ENCODE measurements at places on chromosomes 2 and 18. TPM values are rescaled to one million over a fixed set of nuclear protein-coding genes. Genes with fewer than 3 reads are reported as not detected.

The UBXN4 gene
- total RNA-seq, result 129 TPM

The GPR45 gene
- total RNA-seq, result not detected

- no peaks in the 10 kb centered on the region for H3K36me3 ChIP-seq
- no peak overlapping the region for H3K27ac ChIP-seq
- no peak overlapping the region for H3K4me3 ChIP-seq
- no peak for DNase-seq
Measured at GRCh38 chr2:180949896-180950295, 30.5 kb upstream of the UBE2E3 start.

- H3K36me3 ChIP-seq, result no peaks in the 10 kb centered on the region
- peaks cover 2% of the 10 kb centered on the region for H3K4me1 ChIP-seq
- H3K4me3 ChIP-seq, result no peak overlapping the region
- no peaks in the 10 kb centered on the region for H3K27me3 ChIP-seq
Measured at GRCh38 chr2:46264447-46264846, 32.8 kb upstream of the EPAS1 start.

DNA sequence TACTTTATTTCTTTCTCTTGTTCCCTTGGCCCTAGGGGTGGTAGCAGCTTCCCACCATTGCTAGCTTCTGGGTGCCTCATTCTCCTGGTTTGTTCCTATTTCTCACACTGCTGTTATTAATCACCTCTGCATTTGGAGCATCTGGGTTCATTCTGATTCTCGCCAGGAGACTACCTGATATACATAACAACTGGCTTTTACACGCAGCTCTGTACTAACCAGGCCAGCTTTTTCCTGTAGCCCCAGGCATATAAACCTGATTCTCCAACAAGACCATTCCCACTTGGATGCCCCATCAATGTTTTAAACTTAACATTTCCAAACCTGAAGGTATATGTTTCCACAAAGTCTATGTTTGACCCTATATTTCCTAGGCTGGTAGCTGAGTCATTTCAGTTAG, 403.9 kb upstream of the DCC start:
- no peaks in the 10 kb centered on the region for H3K4me1 ChIP-seq
- no peak overlapping the region for H3K27ac ChIP-seq
- DNase-seq, result no peak
- H3K4me3 ChIP-seq, result no peak overlapping the region

- no peak overlapping the region for H3K27ac ChIP-seq
- no peaks in the 10 kb centered on the region for H3K4me1 ChIP-seq
- H3K27me3 ChIP-seq, result no peaks in the 10 kb centered on the region
Measured at GRCh38 chr18:8890957-8891464, 185.7 kb downstream of the MTCL1 start.

All from natural killer cell (primary cell).